M059J (cell line): ENCODE measurements at places on chromosomes 4 and X.

DNA sequence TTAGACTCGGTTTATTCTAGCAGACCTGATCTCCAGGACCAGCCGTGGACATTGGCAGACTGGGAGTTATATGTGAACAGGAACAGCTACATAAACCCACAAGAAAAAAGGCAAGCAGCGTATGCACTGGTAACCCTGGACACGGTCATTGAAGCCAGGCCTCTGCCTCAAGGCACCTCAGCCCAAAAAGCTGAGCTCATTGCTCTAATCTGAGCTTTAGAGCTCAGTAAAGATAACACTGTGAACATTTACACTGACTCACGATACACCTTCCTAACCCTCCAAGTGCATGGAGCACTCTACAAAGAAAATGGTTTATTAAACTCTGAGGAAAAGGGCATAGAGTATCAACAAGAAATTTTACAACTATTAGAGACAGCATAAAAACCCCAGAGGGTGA is 148.9 kb upstream of the FGF16 start:
- no peak for DNase-seq

GRCh38 chrX:39931529-39932282 is 166.1 kb downstream of the BCOR start:
- DNase-seq, result no peak

- DNase-seq, result no peak
Measured at GRCh38 chrX:39720945-39721344, 376.8 kb downstream of the BCOR start.

DNA sequence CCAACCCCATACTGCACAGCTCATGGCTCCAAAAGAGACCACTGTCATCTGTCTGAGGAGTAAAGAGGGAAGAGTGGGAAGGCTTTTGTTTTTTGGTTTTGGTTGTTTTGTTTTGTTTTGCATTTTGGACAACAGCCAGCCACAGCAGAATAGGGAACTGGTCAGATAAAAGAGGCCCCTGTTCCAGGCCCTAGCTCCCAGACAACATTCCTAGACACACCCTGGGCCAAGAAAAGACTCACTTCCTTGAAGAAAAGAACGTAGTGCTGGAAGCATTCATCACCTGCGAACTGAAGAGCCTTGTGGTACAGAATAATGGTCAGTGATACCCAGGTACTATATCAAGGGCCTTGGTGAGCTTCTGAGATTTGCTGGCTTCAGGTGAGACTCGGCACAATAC is 619.4 kb upstream of the SPANXN1 start:
- no peak for DNase-seq

DNA sequence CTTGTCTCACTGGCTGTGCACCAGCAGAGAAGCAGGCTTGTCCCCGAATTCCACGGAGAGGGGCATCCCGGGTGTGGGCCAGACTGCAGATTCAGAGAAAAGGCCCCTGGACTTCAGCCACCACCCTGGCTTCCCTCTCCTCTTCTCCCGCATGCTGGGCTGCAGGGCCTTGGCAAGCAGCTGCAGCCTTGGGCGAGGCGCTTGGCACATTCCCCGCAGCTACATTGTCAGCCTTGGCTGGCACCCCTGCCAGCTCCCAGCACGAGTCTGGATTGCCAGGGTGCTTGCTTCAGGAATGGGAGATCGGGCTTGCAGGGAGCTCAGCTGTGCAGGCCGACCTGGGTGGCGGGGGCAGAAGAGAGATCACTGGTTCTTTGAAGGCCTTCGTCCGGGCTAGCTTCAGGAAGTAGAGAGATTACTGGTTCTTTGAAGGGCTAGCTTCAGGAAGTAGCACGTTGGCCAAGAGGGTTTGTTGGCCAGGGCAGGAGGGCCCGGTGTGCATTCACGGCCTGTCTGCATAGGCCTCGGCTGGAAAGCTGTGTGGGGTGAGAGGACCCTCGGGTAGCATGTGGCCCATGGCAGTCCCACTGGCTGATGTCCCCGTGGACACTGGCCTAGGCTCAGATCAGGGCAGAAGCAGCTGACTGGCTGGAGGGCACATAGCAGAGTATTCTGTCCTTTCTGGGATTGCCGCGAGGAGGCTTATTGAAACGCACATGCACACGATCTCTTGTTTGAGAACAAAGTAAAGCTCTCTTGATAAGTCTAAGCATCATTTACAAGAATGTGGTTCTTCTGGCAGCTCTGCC is 2.7 kb downstream of the ABCD1 start:
- DNase-seq, result peak; percentile 66

DNA sequence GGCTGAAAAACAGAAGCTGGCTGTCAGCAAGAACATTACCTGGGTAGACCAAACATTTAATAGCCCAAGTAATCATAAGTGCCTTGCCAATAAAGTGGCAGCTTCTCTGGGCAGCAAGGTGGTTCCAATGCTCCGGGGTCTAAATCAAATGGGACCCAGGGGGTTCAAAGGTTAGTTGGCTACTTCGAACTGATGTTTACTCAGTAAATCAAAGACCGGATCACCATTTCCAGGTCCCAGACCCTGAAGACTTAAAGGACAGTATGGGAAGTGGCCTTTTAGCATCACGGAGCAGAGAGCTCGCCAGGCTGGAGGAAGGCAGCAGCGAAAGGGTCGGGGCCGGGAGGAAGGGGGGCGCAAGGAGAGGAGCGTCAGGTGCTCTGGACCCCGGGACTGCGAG is 1.0 kb downstream of the SH3KBP1 start:
- no peak for DNase-seq

DNA sequence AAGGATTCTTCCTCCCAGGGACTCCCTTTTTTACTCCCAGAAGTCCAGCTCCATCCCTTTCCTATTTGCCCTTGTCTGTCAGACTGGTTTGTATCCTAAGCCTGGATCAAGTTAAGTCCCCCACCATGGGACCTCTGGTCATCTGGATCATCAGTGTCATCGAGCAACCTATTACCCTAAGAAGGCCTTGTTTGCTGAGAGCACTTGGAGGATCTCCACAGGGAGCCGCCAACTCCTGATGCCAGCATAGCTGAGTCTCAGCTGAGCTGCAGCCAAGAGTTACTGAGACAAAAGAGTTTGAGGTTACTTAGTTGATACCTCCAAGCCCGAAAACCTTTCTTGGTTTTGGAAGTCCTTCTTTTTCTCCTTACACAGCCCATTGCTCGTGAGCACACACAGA is 10.1 kb upstream of the DAPP1 start:
- no peak for DNase-seq

- DNase-seq, result no peak
Measured at GRCh38 chr4:131430302-131430701, 1718.8 kb upstream of the PCDH10 start.

DNA sequence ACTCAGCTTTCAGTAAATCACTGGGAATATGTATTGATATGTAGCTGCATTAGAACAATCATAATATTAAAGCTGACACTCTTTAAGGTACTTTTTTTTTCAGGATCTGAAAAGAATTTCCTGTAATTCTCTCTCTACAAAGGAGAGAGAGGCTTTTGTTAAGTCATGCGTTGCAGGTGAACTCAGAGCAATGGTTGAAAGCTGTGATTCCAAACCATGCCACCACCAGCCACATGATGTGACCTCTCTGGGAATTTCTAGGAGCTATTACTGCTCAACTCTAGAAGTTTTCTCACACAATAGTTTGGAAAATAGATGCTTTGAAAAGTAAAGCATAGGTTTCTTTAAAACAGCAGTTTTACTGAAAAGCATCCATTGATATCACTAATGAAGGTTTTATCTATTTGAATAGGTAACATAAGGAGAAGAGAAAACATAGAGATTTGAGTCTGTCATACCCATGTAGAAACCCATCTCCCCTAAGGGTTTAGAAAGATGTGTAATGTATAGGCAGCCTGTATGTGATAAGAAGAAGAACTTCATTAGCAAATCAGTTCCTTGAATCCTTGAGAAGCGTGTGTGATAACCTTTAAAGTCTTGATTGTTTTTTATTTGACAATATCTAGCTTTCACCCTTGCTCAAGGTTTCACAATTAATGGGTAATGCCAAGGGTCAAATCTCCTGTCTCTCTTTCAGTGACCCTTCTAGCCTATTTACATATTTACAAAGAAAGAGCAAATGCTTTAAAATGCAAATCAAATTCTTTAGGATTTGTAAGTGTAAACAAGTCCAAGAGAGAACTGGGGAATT is 161.0 kb upstream of the ANKRD50 start:
- no peak for DNase-seq

- DNase-seq, result peak; percentile 39
Measured at GRCh38 chrX:70970482-70970995, 39.6 kb upstream of the SLC7A3 start.

DNA sequence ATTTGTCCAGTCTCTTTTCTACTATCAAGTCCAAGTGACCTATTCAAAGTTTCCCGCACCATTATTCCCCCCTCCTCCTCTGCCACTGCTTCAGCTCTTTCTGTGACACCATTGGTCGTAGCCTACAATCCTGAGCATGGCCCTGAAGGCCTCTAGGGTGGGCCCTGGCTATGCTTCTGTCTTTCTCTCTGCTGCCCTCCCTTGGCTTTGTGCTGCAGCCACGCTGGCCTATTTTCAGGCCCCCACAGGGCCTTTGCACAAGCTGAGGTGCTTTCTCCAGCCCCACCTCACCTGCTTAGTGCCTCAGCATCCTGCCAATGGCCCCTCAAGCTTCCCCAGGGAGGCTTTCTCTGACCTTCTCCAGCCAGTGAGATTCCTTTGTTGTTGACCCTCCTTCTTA is 156.5 kb downstream of the NHS start:
- no peak for DNase-seq

- peak; percentile 44 for DNase-seq
Measured at GRCh38 chr4:144787365-144788258, 141.7 kb downstream of the HHIP start.

- peak; percentile 65 for DNase-seq
Measured at GRCh38 chr4:126986828-126987227, 645.9 kb upstream of the INTU start.

GRCh38 chr4:140300271-140300970 is 73.0 kb upstream of the SCOC start:
- peak; percentile 89 for DNase-seq

- no peak for DNase-seq
Measured at GRCh38 chrX:20029728-20030127, 38.9 kb upstream of the BCLAF3 start.

DNA sequence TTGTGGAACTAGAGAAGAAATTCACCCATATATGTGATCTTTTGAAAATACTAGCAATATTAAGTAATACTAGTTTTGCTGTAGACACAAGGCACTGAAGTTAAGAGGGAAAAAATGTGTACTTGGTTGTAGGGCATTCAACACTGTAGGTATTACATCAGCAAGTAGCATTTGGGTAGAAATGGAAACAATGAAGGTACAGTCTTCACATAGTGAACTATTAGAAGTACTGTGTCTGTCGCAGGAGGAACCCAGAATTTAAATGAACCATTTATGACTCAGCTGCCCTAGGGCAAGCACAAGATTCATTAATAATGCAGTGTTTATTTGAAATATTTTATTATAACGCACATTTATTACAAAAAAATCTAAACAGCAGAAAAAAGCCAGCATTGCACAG is 572.7 kb upstream of the TENM3 start:
- DNase-seq, result no peak

- DNase-seq, result peak; percentile 70
Measured at GRCh38 chrX:20361890-20362262, 95.2 kb upstream of the RPS6KA3 start.

DNA sequence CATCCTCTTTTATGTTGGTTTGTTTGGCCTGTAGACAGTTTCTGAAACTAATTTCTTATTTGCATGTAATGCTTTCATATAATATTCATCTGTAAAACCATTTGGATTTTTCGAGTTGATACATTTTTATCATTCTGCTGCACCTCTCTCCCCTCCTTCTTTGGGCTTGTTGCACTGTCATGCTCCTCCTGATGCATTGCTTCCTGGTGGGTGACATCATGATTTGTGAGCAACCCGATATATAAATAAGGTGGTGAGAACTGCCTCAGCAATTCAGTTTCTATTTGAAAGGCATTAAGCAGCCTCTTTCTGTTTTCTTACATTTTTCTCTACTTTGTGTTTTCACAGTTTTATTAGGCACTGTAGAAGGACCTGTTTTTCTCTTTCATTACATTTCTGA is 515.7 kb downstream of the RPA4 start:
- DNase-seq, result peak; percentile 61

- no peak for DNase-seq
Measured at GRCh38 chrX:5242091-5242790, 986.4 kb downstream of the NLGN4X start.

GRCh38 chr4:77922158-77923094 is 59.8 kb downstream of the MRPL1 start:
- DNase-seq, result peak; percentile 19

DNA sequence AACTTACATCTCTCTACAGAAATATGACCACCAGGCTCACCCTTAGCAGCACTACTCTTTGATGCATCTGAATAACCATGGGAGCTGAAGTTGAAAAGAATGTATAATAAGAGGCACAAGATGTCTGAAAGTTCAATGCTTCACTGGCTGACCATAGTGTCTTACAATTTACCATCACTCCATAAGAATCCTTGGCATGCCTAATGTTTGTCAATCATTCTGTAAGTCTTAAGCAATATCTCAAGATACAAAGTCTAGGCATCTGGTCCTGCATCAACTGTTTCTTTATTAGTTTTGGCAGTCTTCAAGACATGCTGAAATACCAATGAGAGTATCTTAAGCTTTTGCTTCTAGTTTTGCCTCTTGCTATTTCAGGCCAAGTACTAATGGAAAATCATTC is 755.5 kb downstream of the STIM2 start:
- no peak for DNase-seq

GRCh38 chr4:98245226-98245625 is 16.0 kb upstream of the RAP1GDS1 start:
- no peak for DNase-seq

DNA sequence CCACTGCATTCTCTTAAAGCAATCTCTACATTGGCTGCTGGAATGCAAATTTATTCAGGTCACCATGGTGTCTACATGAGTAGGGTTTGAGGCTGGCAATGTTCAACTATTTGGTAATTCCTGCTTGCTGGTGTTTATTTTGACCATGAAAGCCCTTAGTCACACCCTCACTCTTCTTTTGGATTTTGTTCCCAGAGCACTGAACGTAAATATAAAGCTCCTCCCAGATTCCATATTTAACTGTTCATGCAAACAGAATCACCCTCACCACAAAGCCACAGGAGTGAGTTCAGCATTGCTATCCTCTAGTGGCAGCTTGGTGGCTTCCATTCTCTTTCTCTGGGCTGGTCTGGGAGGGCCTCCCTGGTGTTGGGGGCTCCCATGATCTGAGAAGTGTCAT is 82.8 kb downstream of the LNX1 start:
- peak; percentile 78 for DNase-seq

DNA sequence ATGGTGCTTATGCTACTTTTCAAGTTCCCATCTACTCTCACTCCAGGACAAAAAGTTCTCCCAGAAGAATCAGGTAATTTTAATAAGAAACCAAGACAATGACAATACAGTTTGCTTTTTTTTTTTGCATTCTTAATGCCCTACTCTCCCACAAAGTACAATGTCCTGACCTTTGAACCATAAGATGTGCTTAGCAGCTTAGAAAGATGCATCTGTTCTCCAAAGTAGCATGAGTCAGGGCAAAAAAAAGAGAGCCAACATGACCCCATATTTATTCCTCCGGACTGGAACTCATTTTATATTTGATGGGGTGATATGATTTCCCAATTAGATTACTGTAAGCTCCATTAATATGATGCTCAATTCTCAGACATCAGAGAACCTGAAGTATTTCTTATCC is 16.5 kb upstream of the PDCL2 start:
- DNase-seq, result no peak

GRCh38 chr4:115844180-115844579 is 730.8 kb upstream of the NDST4 start:
- peak; percentile 0 for DNase-seq
